HTR-8/SVneo (cell line): ENCODE measurements at places on chromosomes 7 and 10.
A peak's percentile ranks its signal among the peaks of the same experiment; 100 is the strongest.

DNA sequence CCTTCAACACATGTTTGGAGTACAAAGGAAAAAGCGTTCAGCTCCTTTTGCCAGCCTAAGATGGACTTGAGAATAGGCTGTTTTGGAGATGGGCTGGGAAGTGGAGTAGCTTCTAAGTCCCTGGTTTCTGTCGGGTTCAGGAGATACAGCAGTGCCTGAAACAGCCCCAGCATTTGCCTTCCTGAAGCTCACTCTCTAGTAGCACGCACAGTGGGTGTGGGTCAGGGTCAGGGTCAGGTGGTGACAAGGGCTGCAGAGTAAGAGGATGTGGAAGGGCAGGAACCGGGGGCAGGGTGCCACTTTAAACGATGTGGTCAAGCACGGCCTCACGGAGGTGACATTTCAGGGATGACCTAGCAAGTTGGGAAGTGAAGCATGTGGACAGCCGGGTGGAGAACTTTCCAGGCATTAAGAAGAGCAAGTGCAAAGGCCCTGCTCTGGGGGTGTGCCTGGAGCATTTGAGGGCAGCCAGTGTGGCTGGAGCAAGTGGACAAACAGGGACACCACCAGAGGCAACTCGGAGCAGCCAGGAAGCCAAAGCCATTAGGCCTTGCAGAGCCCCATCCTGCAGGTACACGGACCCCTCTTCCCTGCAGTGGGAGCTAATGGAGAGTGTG, 382.2 kb upstream of the ZMIZ1 start:
- no peak for DNase-seq

DNA sequence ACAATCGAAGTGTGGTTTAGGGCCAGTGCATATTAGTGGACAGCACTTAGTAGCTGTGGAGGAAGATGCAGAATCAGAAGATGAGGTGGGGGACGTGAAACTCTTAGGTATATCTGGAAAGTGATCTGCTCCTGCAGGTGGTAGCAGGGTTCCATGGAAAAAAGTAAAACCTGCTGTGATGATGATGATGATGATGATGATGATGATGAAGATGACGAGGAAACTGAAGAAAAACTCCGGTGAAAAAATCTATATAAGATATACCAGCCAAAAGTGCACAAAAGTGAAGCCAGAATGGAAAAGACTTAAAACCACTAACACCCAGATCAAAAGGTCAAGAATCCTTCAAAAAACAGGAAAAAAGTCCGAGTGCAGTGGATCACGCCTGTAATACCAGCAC, 40.0 kb downstream of the LSMEM1 start:
- DNase-seq = no peak

GRCh38 chr10:118357841-118358240, 15.7 kb upstream of the FAM204A start:
- no peak for DNase-seq

DNA sequence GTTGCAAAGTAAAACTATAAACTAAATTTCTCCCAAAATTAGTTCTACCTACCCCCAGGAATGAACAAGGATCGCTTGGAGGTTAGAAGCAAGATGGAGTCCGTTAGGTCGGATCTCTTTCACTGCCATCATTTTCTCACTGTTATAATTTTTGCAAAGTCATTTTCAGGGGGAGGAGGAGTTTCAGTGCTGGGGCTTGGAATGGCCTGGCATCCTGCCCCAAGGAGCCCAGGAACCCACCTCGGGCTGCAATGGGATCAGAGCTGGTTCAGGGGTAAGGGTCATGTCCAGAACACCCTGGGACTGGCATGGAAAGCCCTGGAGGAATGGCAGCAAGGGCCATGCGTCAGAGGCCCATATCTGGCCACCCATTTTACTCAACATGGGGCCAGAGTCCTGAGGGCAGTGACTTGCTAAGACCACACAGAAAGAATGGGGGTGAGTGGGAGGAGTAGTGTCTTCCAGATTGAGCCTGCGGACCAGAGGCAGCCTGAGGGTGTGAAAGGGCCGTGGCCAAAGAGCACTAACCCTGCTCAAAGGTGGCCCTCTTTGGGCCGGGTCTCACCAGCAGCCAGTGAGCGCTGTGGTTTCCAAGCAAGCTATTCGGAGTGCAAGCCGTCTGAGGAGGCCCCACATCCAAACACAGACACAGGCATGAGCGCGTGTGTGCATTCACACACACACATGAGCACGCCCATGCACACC, 31.8 kb downstream of the GPRIN2 start:
- DNase-seq = peak; percentile 92

- DNase-seq = peak; percentile 23
Observed at GRCh38 chr10:94066411-94066810, 72.7 kb downstream of the PLCE1 start.

DNA sequence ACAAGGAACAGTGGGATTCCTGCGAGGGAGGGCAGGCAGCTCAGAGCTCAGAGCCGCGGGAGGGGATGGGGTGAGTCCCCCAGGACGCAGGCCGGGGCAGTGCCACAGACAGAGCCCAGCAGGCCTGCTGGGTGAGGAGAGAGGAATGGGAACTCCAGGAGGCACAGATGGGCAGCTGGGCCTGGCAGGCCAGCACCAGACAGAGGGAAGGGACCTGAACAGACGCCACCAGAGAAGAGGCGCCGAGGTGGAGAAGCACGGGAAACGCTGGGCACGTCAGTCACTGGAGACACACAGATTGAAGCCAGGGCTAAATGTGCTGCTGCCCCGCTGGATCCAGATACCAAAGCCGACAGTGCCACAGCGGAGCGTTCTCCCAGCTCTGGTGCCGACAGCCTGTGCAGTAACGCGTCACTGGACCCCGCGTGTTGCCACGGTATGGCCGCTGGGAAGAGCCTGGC, 225.8 kb downstream of the MAD1L1 start:
- DNase-seq = no peak
